ENCODE measurements at places on chromosomes 7 and 10.

GRCh38 chr7:10934292-10934691 is 39.4 kb upstream of the PHF14 start:
- no peak for DNase-seq

DNA sequence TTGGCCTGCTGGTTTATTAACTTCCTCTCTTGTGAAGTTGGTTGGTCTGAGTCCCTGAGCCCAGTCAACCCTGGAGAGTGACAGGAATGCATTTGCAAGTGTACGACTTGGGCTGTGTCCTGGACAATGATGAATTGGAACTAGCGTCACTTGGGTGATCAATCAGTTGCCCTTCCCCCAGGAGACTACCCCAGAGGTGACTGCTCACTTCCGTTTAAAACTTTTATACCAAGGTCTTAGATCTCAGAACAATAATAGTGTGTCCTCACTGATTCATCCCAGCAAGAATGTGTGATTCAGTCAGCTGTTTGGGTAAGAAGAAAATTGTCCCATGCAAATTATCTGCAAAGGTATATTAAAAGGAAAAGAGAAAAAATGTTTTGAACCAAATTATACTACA is 102.9 kb upstream of the ARMC3 start:
- no peak for DNase-seq

DNA sequence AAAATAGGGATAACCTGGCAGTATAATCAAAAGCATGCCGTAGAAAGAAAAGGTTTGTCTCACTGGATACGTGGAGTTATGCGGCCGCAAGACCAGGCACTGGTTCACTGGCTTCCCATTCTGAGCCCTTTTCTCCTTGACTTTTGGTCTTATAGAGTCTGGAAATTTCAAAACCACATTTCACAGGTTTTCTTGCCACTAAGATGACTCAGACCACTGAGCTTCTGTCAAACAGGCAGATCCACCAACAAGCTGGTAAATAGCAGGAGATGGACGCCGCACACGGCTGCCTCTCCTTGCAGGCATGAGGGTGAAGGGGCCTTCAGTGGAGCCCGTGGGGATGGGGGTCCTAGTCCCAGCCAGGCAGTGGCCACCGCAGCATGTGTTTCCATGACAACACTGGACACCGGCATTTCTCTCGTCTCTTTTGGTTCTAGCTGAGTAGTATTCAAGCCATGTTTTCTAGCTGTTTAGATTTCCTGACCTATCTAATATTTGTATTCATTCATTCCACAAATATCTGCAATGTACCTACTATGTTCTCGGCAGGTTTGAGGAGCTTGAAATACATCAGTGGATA is 55.5 kb downstream of the KLF6 start:
- DNase-seq, result no peak

GRCh38 chr7:78514634-78515033 is 716.1 kb downstream of the PHTF2 start:
- no peak for DNase-seq

DNA sequence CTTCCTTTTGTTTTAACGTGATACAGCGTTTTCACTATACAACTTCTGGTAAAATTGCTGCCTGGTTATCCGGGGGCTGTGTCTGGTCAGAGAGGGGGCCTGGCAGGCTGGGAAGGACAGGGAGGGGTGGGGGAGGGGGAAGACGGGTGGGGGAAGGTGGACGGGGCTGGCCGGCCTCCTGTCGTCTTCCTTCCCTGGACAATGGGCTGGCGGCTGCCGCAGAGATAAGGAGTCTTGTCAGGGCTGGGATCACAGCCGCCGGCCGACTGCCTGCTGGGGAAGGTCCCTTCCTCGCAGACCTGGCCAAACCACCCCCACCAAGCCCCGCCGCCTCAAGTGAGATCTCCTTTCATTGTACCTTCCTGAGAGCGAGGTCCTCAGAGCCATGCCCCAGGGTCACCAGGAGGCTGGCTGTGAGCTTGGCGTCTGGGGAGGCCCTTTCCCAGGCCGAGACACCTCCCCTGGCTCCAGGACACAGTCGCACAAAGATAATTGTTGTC is 151.2 kb upstream of the TNRC18 start:
- no peak for DNase-seq

DNA sequence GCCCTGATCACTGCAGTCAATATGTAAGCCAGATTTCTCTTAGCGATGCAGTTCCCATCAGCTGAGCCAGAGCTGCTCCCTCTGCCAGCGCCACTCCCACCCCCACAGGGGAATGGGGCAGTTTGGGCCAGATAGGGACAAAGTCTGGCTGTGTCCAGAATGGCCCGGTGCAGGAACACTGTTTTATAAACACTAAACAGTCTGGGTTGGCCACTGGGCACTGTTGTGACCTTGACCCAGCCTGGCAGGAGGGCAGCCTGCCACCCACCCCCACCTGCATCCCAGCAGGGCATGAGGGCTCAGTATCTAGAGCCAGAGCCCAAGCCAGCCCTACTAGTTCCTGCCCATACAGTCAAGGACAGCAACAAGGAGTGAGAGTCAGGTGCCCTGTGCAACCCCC is 1.3 kb downstream of the OGDHL start:
- DNase-seq, result no peak

- no peak for DNase-seq
Measured at GRCh38 chr10:101901340-101901739, 57.7 kb upstream of the KCNIP2 start.

- no peak for DNase-seq
Measured at GRCh38 chr10:22437620-22438588, 92.6 kb downstream of the SPAG6 start.

- DNase-seq, result no peak
Measured at GRCh38 chr7:42263971-42264370, 27.0 kb upstream of the GLI3 start.
